ENCODE measurements at places on chromosomes 2 and 18.

GRCh38 chr2:162963156-162963555 is 124.6 kb upstream of the KCNH7 start:
- DNase-seq = no peak

- no peak for DNase-seq
Observed at GRCh38 chr2:218880102-218880858, at the start of gene WNT10A. Gene WNT10A, plus strand, starts transcription at chr2:218880852. Its CDS starts 144 bp downstream, at chr2:218880996.

DNA sequence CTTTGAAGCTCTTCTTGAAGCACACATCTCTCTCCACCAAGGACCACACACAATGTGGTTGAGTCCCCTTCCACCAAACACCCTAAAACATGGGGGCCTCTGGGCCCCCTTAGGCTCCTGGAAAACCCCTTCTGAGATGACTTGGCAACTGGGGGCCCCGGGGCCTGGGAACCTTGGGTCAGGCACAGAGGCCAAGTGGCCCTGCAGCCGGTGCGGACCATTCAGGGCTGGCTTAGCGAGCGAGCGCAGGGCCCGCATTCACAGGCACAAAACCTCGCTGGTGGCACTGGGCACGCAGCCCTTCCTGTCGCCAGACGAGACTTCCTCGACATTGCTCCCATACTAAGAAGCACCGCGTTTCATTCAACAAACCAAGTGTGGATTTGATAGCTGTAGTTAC is 111.2 kb upstream of the ID2 start:
- DNase-seq = no peak

- no peak for DNase-seq
Observed at GRCh38 chr2:8115456-8115855, 566.4 kb upstream of the ID2 start.

GRCh38 chr2:136522724-136523123 is 242.6 kb upstream of the THSD7B start:
- no peak for DNase-seq

DNA sequence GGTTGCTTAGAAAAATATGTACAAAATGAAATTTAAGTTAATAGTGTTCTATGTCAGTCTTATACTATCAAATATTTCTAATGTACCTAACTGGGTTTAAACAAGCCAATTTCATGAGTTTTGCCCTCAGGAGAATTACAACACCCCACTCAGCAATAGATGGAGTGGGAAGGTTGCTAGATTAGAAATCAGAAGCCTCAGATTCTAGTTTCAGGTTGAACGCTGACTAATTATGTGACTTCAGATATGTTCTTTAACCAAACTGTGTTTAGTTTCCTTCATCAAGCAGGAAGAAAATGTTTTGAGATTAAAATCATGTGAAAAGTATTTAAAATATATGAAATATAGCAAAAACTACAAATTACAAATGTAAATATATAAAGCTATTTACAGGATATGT is 133.8 kb upstream of the KCNH7 start:
- no peak for DNase-seq

DNA sequence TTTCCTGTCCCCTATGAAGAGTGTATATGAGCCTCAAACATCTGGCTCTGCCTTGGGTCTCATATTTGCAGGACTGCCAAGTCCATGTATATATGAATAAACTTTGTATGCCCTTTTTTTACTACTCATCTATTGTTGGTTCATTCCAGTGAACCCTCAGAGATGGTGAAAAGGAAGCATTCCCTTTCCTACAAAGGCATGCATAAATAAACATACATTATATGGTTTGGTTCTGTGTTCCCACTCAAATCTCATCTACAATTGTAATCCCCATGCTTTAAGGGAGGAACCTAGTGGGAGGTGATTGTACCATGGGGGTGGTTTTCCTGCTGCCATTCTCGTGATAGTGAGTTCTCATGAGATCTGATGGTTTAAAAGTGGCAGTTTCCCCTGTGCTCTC is 534.2 kb downstream of the SPAG16 start:
- no peak for DNase-seq

GRCh38 chr2:38959466-38959865 is 69.8 kb downstream of the ARHGEF33 start:
- DNase-seq = no peak

DNA sequence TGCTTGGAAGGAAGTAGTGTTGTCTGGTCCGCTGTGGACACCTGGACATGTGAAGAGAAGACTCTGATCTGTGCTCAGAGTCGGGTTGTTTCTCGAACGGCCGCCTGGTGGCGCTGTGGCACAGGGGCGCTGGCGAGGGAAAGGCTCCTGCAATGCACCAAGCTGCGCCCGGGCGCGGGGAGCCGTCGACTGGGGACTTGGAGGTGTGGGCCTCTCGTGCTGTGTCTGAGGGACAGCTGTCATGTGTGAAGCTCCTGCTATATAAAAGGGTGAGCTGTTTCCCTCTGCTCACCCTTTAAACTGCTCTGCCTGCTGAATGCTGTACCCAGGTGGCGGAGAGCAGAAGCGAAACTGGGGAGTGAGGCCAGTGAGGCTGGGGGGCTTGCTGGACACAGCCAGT is 44.0 kb downstream of the GNAL start:
- no peak for DNase-seq

DNA sequence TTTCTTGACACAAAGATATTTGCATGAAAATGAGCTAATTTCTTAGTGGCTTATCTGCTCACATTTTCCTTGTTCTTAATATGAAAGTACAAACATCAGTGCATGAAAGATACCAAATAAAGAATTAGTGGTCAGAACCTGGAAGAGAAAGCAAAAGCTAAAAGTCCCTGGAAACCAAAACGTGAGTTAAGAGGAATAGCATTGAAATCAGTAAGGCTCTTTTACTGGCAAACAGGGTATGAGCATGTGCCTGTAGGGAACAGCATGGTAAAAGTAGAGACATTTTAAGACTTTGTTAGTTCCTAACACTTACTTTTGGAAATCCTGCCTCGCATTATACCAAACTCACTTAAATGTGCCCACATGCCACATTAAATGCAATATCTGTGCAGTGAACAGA is 31.9 kb upstream of the CWC22 start:
- DNase-seq = no peak

GRCh38 chr2:13768274-13768673 is 864.2 kb upstream of the LRATD1 start:
- no peak for DNase-seq

- no peak for DNase-seq
Observed at GRCh38 chr2:3475771-3476170, 43.6 kb downstream of the ADI1 start.

Data from SIG-M5 (cell line).